ENCODE measurements at places on chromosomes 11 and 22. TPM values are rescaled to one million over a fixed set of nuclear protein-coding genes. Genes with fewer than 3 reads are reported as not detected.

Gene KCNQ1OT1
- 2.2 TPM for polyA plus RNA-seq

Gene BATF2
- polyA plus RNA-seq = 1.3 TPM

Gene TMEM126A
- 37.1 TPM for polyA plus RNA-seq

Gene POU2F3
- polyA plus RNA-seq = 0.09 TPM

Gene GPR83
- polyA plus RNA-seq = 0.17 TPM

GRCh38 chr11:130409594-130410388 is 18.6 kb downstream of the ADAMTS8 start:
- no peak for DNase-seq

DNA sequence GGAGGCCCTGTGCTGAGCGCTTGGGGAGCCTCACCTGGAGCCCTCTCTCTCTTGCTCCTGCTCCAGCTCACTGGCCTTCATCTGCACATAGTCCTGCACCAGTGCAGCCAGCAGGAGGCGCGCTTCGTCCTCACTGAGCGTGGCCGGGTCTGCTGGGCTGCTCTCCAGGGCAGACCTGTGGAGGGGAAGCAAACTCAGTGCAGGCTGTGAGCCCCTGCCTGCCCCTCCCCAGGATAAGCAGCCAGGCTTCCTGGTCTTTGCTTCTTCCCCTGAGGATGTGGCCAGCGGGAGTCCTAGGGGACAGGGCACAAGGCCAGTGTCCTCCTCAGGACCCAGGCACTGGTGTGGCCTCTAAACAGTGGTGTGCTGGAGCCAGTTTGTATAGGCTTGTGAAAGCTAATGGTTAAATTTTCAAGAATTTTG is 2.2 kb downstream of the CALCA start:
- no peak for DNase-seq

DNA sequence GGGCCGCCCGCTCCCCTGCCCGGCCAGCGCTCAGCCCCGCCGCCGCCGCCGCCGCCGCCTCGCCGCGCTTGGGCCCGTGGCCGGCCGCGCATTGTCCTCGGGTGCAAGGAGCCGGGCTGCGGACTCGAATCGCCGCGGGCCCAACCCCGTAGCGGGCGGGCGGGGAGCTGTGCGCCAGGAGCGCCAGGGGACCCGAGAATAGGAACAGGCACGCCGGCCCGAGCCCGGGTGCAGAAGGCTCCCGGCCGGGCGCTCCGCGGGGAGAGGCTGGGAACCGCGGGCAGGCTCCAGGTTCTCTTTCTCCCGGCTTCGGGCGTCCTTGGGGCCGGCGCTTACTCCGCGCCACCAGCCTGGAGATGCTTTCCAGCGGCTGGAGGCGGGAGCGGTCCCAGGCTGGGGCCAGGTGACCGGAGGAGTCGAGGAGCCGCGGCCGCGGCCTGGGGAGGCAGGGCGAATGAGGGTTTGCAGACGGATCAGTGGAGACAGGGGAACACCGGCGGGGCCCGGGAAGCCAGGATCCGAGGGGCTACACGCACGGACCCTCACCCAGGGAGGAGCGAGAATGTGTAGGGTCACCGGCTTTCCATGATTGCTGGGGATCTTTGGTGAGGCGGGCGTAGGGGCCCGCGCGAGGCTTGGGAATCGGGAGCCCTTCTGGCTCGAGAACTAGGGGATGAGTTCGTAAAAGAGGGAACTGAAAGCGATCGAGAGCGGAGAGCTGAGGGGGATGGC is 726 bp downstream of the PKNOX2 start:
- peak; percentile 81 for DNase-seq
